Immature natural killer cell (primary cell): ENCODE measurements at places on chromosomes 5 and 9.

- H3K27me3 ChIP-seq: peaks cover 1% of the 10 kb centered on the region
- no peak for DNase-seq
- H3K27ac ChIP-seq: no peak overlapping the region
- H3K36me3 ChIP-seq: no peaks in the 10 kb centered on the region
Measured at GRCh38 chr5:2399804-2400203, 351.7 kb downstream of the IRX2 start.

- no peaks in the 10 kb centered on the region for H3K4me1 ChIP-seq
- no peak overlapping the region for H3K4me3 ChIP-seq
- no peak overlapping the region for H3K27ac ChIP-seq
- H3K36me3 ChIP-seq: no peaks in the 10 kb centered on the region
- peaks cover 10% of the 10 kb centered on the region for H3K27me3 ChIP-seq
Measured at GRCh38 chr9:115025721-115026120, 92.2 kb downstream of the TNC start.

GRCh38 chr5:103503066-103503465 lies 59.5 kb downstream of the NUDT12 start:
- DNase-seq: no peak
- H3K4me1 ChIP-seq: no peaks in the 10 kb centered on the region
- no peaks in the 10 kb centered on the region for H3K36me3 ChIP-seq
- no peak overlapping the region for H3K27ac ChIP-seq
- peaks cover 5% of the 10 kb centered on the region for H3K27me3 ChIP-seq

DNA sequence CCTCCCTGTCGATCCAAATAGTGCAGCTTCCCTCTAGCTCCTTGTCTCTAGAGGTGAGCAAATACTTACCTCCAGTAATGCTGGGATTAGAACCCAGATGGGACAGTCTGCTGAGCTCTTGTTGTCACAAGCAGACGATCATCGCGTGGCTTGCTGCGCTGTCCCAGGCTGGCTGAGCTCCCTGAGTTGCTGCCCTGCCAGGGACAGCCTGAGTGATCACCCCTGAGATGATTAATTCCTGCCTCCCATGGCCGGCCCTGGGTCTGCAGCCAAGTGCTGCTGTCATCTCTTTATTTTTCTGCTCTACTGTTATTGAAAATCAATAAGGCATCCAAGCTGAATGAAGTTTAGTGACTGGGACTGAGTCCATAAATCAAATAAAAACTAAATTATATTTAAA lies 94.0 kb upstream of the ALDH1B1 start:
- H3K27ac ChIP-seq: no peak overlapping the region
- H3K36me3 ChIP-seq: no peaks in the 10 kb centered on the region
- no peak for DNase-seq
- no peak overlapping the region for H3K4me3 ChIP-seq
- H3K27me3 ChIP-seq: peaks cover 1% of the 10 kb centered on the region

DNA sequence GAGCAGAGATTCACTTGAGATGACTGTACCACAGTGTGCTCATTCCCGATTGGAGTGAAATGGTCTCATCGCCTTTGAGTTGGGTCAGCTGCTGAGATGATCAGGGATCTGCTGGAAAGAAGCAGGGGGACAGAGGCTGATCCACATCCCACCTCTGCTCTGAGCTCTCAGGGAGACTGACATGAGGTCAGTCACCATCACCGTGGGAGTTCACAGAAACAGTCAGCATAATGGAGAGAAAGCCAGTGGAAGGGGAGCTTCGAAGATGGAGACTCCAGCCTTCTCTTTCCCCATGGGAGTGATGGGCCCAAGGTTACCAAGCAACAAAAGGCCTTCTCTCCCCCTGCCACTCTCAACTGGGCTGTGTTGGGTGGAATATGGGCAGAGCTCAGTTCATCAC lies 276.4 kb downstream of the CDK5RAP2 start:
- no peaks in the 10 kb centered on the region for H3K4me1 ChIP-seq
- no peak for DNase-seq
- no peak overlapping the region for H3K27ac ChIP-seq
- H3K36me3 ChIP-seq: no peaks in the 10 kb centered on the region
- no peak overlapping the region for H3K4me3 ChIP-seq
